ENCODE measurements at places on chromosomes 13 and 19. TPM values are rescaled to one million over a fixed set of nuclear protein-coding genes. Genes with fewer than 3 reads are reported as not detected.

Gene S1PR4
- not detected for total RNA-seq

DNA sequence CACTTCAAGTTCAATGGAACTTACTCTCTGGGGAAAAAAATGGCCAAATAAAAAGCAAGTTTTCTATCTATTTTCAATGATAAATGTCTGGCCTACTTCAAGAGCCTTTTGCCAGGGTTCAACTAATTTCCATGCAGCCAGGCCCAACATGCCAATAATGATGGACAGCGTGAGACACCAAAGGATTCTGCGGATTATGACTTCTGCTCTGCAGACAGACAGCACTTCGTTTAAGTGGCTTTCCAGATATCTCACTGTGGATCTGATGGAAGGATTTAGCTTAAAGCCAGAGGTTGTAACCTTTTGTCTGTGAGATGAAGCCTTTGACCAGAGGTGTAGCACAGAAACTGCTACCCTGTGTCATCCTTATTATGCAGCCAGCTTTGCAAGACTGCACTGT, 614.2 kb downstream of the DCT start:
- DNase-seq: no peak

Gene TBXA2R
- total RNA-seq: 1.9 TPM

GRCh38 chr19:29887442-29887855, 54.6 kb upstream of the URI1 start:
- DNase-seq: no peak

GRCh38 chr19:35430409-35431144, 17.5 kb upstream of the FFAR2 start:
- DNase-seq: no peak

- no peak for DNase-seq
Observed at GRCh38 chr19:16366056-16366432, 41.4 kb downstream of the KLF2 start.

- DNase-seq: no peak
Observed at GRCh38 chr13:21719463-21719862, 48.6 kb downstream of the FGF9 start.

- no peak for DNase-seq
Observed at GRCh38 chr19:44731081-44731480, 17.4 kb upstream of the BCL3 start.

DNA sequence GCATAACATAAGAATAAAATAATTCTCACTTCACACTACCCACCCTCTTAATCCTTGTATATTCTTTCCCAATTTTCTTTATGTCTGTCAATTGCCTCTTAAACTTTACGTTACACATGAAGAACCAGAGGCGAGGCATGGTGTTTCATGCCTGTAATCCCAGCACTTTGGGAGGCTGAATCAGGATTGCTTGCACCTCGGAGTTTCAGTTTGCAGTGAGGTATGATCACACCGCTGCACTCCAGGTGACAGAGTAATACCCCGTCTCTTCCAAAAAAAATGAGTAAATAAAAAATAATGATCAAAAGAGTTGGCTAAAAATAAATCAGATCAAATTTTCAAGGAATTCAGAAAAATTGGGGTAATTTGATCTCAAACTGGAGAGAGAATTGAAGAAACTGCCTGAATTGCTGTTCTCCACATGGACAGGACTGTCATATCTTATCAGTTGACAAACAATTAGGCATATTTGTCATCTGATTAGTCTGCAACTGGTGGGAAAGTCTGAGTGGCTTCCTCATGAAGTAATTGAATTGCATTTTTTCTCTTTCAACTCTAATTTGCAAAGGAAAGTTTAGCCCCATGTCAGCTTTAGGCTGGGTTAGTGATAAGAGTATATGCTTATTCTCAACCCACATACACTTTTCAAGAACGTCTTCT, 302.9 kb downstream of the ITGBL1 start:
- no peak for DNase-seq

DNA sequence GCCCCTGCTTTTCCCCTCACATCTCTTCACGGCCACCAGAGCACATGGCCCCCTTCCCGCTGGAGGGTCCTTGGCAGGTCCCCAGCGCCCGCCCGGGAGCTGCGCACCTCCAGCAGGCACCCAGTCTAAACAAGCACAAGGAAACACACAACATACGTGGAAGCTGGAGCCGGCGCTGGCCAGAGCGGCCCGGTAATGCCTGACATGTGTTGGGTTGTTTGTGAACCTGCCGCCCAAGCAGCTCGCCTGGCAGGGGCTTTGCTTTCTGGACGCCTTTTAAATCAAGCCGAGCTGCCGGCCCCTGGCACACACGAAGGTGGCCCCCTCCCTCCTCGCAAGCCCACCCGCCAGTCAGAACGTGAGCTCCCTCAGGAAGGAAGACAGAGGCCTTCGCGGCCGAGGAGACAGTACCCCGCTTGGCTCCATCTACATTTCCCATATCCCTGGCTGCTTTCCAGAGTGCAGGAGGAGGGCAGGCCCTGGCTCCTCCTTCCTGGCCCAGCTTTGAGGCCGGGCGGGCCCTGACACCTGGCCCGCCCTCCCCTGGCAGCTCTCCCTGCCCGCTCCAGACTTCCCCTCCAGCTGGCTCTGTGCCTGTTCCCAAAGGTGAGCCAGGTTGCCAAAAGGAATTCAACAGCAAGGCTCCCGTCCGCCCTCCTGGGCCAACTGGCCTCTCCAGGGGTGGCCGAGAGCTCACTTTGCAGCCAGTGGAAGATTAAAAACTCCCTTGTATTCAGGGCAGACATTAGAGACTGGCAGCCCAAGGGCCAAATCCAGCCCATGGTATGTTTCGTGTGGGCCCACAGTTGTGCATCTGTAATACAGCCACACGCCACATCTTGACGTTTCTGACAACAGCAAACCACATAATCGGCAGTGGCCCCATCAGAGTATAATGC, 28.7 kb downstream of the COMP start:
- no peak for DNase-seq

DNA sequence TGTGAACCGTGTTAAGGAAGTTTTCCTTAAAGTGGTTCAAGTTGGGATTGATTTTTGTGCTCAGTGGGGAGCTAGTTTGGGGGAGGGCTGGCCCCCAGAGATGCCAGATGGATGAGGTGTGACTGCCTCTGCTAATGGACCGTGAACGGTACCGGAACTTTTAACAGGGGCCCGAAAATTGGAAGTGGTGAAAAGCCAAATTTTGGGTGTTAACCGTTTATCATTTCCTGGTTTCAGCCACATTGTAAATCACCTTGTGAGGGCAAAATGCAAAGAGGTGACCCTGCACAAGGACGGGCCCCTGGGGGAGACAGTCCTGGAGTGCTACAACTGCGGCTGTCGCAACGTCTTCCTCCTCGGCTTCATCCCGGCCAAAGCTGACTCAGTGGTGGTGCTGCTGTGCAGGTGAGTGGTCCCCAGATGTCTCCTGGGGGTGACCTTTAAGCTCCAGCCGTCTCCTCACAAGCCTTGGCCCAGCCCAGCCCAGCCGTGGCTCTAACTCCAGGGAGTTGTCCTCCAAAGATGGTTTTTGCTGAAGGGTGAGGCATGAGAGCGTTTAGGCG, 18.2 kb downstream of the UPF1 start:
- no peak for DNase-seq

Gene KIR2DL3
- not detected for total RNA-seq

GRCh38 chr13:69279213-69279612, 828.4 kb upstream of the ATXN8OS start:
- no peak for DNase-seq

GRCh38 chr13:80038371-80038770, 302.6 kb downstream of the SPRY2 start:
- DNase-seq: no peak

- DNase-seq: no peak
Observed at GRCh38 chr13:19984430-19985218, 26.1 kb downstream of the ZMYM2 start.

GRCh38 chr13:26660185-26660584, 100.4 kb downstream of the GPR12 start:
- no peak for DNase-seq
